ENCODE measurements at places on chromosomes 3 and 15.

- no peak for DNase-seq
Observed at GRCh38 chr3:86913160-86913559, 77.8 kb downstream of the VGLL3 start.

DNA sequence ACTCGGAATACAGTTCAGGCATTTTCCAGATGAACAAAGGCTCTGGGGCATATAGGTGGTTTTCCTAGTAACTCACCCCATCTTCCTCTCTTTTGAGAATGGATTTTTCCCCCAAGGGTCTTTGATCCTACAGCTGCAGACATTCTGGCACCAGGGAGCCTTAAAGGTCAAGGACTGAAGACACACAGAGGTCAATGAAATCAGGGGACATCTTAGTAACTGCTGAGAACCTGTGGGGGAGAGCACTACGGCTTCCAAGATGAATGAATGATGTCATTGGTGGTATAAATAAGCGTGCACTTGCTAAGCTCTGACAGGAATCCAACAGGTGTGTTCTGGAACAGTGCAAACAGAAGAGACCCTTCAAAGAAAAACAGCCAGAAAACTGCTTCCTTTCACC lies 36.3 kb downstream of the TMEM212 start:
- no peak for DNase-seq

GRCh38 chr15:98123297-98123696 lies 162.8 kb downstream of the ARRDC4 start:
- no peak for DNase-seq

GRCh38 chr3:52328536-52329080 lies 12.5 kb downstream of the DNAH1 start:
- DNase-seq: no peak

DNA sequence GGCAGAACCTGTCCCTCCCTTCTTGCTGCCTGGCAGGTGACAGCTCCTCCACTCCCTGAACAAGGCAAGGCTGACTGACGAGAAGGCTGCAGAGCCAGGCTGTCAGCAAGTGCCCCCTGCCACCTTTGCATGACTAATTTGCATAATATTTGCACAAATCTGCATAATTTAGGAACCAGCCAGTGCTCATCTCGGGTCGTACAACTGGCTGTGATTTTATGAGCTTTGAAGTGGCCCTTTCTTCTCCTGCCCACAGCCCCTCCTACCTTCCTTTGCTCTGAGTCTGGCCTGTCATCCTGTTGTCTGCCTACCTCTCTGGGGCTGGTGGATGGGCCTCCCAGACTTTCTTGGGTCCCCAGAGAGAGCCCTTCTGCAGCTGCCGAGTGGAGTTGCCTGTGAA lies 58.9 kb downstream of the LINGO1 start:
- DNase-seq: no peak

- no peak for DNase-seq
Observed at GRCh38 chr15:27468151-27468591, 497.2 kb downstream of the GABRG3 start.

- DNase-seq: no peak
Observed at GRCh38 chr3:80870476-80871041, 890.9 kb downstream of the GBE1 start.

- peak; percentile 16 for DNase-seq
Observed at GRCh38 chr3:8648909-8649741, 4.5 kb upstream of the SSUH2 start.

DNA sequence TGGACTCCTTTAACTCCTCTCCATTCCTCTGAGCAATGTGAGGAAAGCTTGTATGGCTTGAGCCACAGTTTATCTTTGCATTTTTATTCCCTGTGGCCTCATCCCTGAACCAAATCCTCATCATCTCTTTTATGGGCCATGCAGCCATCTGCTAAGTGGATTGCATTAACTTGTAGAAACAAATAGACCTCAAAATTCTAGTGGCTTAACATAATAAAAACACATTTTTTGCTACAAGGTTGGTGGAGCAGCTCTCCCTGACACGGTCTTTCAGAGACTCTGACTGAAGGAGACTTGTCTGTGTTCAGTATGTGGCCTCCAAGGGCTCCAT lies 135.3 kb downstream of the RPL22L1 start:
- DNase-seq: no peak

DNA sequence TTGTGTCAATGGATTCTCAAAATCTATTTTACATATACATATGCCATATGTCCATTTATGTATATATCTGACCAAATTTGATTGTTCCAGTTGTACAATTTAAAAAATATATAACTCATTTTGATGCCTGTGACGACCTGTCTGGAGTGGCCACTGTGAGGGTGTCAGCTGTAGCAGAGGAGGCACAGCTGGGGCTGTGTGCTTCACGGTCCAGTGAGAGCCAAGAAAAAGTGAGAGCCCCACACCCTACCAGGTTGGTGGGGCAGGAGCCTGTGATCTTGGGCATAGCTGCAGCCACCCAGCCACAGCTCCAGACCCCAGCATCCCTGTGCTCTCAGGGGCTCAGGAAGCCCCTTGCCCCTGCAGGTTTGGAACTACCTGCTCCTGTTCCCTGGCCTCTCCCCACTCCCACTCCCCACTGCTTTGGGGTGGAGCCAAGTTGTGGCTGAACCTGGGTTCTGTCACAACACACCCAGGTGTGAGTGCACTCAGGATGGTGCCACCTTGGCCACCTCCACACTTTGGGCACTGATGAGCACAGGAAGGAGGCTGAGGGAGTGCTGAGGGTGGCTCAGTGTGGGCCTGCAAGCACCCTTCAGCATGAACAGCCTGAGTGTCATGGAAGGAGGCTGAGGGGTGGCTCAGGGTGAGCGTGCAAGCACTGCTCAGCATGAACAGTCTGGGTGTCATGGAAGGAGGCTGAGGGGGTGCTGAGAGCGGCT lies 161.1 kb upstream of the ROBO1 start:
- DNase-seq: no peak

- DNase-seq: no peak
Observed at GRCh38 chr15:66253418-66254088, at the start of gene MEGF11. TSS of gene MEGF11 (minus strand) at chr15:66253750. CDS start at chr15:66128403, 125,347 bp downstream.

DNA sequence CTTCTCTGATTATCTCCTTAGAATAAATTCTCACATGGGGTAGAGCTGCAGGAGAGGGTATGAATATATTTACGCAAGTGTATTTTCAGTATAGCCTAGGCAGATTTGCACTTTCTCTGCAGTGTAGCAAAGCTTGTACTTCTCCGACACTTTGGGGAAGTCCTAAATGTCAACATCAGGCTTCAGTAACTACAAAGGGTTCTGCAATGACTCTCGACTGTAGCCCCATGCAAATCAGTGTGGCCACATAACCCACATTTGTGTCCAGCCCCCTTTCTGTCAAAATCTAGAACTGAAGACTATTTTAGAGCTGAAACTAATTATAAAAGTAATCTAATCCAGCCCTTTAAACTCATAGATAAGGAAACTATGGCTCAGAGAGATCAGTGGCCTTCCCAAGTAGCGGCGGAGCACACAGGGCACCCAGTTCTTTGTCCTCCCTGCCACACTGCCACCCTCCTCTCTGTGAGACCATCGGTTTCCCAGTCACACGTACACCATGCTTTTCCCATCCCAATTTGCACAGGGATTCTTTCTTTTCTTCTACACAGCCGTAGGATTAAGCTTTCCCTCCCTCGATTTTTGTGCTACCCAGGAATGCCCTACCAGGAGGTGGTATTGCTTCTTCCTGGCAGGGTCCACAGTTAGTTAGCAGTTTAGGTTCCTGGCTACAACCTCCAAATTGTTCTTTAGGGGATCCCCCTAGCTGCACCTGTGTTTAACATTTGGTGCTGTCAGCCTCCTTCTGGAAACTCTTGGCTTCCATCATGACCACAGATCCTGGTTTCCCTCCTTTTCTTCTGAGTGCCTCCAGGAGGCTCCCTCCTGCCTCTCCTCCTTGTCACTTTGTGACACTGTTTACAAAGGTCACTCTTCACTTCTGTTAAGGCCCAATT lies 22.9 kb downstream of the MRAS start:
- peak; percentile 96 for DNase-seq

- no peak for DNase-seq
Observed at GRCh38 chr3:21913791-21914190, 162.8 kb upstream of the ZNF385D start.

DNA sequence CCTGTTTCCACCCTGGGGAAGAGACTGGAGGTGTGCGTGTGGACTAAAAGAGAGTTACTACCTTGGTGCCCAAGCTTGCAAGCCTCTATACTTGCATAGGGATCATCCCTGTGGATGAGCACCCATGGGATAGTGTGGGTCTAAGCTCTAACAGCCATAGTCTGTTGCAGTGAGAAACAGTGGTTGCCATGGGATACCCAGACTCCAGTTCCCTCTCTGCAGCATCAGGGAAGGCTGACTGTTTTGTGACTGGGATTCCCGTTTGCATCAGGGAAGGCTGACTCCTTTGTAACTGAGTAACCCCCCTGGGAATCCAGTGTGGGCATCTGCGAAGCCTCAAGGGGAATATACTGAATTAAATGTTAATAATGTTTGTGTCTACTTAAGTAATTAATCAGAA lies 196.1 kb downstream of the ZNF621 start:
- no peak for DNase-seq

DNA sequence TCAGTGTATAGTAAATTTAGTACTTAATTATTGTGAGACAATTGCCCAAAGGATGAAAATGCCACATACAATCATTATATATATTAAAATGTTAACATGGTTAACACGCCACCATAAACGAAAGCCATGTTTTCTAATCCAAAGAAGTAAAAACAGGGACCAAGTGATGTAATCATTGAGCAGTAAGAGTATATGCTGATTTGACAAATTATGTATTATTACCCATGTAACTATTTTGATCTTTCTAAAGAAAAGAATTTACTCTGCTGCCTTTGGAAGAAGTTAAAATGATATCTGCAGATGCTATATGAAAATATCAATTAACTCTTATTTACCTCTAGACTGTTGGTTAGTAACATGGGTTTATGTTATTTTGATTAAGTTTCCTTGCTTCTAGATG lies 150.2 kb downstream of the NAALADL2 start:
- DNase-seq: no peak

DNA sequence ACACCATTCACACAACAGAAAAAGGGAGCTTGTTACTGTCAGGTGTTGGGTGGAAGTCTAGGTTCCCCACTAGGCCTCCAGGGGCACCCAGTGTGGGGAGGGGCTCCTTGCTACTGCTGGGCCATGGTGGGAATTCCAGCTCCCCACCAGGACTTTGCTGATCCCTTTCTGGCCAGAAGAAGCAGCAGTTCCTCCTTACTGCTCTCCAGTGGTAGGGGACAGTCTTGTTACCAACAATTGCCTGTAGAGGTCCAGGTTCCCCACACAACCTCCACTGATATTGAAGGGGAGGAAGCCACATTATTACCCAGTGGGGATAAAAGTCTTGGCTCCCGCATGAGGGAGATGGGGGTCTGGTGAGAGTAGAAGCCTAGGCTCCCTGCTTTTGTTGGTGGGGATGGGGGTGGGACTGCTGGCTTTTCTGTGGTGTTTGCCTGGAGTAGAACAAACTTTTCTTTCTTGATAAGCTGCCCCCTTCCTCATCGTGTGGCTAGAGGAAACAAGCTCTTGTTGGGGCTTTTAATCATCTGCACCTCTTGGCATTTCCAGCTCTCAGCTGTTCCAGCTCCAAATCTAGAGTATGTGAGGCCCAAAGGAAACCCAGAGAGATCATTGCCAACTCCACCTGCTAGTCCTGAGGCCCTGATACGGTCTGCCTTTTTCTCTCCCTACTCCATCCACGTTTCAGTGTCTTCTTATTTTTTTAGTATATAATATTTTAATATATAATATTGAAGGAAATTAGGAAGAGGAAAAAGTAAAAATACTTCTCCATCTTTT lies 824.2 kb downstream of the AGBL1 start:
- DNase-seq: no peak

GRCh38 chr15:51727141-51727897 lies 10.1 kb downstream of the LYSMD2 start:
- no peak for DNase-seq

GRCh38 chr15:44194323-44195150 lies 534 bp downstream of the FRMD5 start:
- DNase-seq: no peak

DNA sequence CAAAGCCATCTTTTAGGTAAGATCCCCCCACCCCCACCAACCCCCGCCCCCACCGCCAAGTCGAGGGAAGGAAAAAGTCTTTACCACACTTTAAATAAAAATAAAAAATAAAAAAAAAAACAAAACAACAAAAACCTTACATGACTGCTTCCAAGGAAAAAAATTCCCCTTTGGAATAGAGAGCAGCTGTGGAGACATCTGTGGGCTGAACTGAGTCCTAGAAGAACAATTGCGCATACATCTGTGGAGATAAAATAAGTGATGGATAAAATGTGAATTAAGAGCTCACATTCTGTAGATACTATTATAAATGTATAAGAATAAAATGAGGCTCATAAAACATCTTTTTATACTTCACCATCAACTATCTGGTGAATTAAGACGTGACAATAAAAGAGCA lies 601.7 kb upstream of the AGTR1 start:
- no peak for DNase-seq

GRCh38 chr3:109939817-109940216 lies 602.5 kb upstream of the DPPA4 start:
- no peak for DNase-seq

DNA sequence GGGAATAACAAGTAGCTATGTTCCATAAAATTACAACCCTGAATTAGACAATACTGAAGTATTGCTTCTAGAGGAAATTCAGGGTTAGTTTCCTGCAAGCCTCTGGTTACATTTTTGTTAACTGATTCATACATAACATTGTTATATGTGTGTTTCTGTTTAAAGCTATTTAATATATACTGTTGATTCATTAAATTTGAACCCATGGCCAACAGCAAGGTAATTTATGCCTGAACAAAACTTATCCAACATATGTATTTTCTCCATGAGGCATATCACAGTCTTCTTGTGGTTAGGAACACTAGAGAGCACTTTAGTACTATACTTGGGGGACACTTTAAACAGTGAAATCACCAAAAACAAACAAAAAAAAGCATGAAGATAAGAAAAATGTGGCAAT lies 47.7 kb upstream of the PTX3 start:
- DNase-seq: no peak

GRCh38 chr15:52196891-52197290 lies 5.7 kb upstream of the GNB5 start:
- DNase-seq: no peak

All from inflammatory macrophage treated with lipopolysaccharide for 1 hour (primary cell).